Stimulated activated CD4-positive, alpha-beta T cell treated with anti-CD3 and anti-CD28 coated beads, Interleukin-1b, Interleukin-23, amount 100 ng/mL, for 24 hours (primary cell): ENCODE measurements at places on chromosomes 13 and 19.

- no peak for DNase-seq
Measured at GRCh38 chr19:1466461-1467214, 12.4 kb downstream of the C19orf25 start.

DNA sequence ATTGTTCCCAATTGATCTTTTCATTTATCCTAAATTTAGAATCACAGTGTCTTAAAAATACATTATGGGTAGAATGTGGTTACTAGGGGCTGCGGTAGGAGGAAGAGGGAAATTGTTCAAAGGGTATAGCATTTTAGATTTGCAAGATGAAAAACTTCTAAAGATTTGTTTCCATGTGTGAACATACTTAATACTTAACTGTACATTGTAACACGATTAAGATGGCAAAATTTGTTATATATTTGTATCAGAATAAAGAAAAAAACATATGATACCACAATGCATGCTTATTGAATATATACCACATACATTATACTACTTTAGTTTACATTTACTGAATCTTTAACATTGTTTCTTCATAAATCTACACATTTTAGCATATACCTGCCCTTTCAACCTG lies 677.3 kb upstream of the PCDH20 start:
- no peak for DNase-seq

DNA sequence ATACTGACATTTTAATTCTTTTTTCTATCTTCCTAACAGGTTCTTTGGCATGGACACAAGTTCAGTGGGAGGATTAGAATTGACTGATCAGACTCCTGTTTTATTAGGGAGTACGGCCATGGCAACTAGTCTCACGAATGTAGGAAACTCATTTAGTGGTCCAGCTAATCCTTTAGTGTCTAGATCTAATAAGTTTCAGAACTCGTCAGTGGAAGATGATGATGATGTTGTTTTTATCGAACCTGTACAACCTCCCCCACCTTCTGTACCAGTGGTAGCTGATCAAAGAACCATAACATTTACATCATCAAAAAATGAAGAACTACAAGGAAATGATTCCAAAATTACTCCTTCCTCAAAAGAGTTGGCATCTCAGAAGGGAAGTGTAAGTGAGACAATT lies 34.5 kb downstream of the ZMYM2 start:
- no peak for DNase-seq

- no peak for DNase-seq
Measured at GRCh38 chr13:97953376-97953970, at the start of gene IPO5. Gene IPO5, plus strand, starts transcription at chr13:97953675. Its CDS starts 23,022 bp downstream, at chr13:97976697.

- no peak for DNase-seq
Measured at GRCh38 chr13:48725271-48725670, 71.5 kb downstream of the CYSLTR2 start.

GRCh38 chr13:75161804-75162203 lies 320.2 kb downstream of the TBC1D4 start:
- DNase-seq = no peak

- no peak for DNase-seq
Measured at GRCh38 chr19:43781630-43782310, 997 bp upstream of the KCNN4 start.

DNA sequence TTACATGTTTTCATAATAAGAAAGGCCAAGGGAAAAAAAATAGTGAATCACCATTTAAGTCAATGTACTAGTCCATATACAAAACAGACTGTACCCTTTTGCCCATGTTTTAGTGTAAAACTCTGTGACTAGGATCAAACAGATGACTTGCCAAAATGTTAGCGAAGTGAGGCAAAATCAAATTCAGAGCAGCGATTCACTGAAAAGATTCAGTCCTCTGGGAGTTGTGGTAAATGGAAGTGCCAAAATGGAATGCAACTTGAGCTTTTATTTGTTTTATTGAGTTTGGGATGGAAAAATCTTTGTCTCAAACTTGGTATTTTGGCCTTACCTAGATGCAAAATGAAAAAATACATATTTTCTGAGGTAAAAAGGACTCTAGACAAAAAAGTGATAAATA lies 9.1 kb downstream of the CDADC1 start:
- DNase-seq = no peak

- DNase-seq = no peak
Measured at GRCh38 chr19:19067276-19068072, 3.7 kb downstream of the SLC25A42 start.

DNA sequence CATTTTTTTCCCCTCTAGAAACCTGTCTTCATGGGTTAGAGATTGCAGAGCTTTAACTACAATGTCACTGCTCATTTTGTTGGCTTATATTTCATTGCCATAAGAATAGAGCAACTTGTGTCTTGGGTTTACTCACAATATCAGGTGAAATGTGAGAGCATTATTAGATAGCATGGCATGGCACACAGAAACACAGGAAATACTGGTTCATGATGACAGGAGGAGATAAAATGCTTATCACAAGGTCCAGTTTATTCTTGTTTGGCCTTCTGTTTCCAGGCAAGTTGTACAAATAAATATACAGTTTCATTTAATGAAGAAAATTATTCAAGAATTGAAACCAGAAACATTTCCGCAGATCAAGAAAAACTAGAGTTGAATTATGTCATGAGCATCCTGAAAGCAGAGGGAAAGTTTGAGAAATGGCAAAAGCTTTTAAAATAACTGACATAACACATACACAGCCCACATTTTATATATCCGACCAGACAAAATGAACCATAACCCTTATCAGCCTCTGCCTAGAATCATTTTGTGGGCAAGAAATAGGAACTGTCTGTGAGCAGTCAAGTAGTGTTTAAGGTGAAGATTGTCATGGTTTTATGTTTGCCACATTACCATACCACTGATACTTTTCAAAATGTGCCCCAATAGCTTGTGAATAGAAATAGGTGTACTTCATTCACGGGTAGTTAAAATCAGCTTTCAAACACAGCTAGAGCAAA lies 297.9 kb upstream of the ARGLU1 start:
- DNase-seq = no peak

GRCh38 chr13:65378943-65379519 lies 1851.1 kb downstream of the PCDH9 start:
- no peak for DNase-seq

GRCh38 chr19:20351244-20351643 lies 184.2 kb downstream of the ZNF486 start:
- DNase-seq = no peak

GRCh38 chr13:23722726-23723453 lies 152.7 kb downstream of the TNFRSF19 start:
- DNase-seq = no peak
